ENCODE measurements at places on chromosomes 7 and 10.

GRCh38 chr10:11403116-11403515 is 208.3 kb downstream of the USP6NL start:
- DNase-seq = peak; percentile 48

DNA sequence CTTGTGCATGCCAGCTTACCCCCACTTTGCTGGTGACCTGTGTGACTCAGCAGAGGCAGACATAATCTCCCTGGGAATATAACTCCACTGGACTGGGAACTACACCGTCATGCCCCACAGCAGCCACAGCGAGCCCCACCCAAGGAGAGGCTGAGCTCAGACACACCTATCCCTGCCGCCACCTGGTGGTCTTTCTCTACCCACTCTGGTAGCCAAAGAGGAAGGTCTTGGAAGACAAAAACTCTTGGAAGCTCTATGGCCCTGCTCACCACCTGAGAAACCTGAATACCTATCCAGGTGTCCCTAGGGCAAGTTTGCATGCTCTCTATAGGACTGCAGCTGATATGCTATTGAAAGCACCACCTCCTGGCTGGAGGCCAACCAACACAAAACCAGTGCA is 48.1 kb downstream of the MYO3A start:
- no peak for DNase-seq

- DNase-seq = no peak
Observed at GRCh38 chr10:8061274-8062211, 7.1 kb downstream of the GATA3 start.

DNA sequence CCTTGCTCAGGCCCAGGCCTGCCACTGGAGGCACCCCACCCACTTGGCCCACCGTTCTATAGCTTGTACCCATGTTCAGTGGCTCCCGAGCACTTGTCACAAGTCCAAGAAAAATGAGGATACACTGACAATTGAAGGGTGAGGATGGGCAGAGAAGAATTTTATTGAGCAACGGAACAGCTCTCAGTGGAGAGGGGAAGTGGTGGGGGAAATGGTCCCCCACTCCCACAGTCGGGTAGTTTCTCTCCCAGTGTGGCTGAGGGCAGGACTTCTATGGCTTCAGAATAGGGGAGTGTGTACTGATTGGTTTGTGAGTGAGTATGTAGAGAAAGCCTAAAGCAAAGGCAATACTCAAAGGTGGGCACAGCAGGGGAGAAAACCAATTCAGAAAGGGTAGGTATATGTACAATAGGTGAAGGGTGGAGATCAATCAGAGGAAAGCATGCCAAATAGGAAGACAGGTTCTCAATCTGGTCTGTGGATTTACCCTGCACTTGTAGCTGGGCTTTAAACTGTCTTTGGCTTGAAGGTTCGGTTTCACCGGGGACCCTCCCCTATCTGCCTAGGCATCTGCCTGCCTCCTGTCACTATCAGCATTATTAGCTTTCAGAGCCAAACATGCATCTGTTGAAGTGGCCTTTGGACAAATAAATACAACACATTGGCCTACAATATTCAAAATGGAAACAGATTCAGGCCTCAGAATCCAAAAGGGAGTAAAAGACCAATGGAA is 8.9 kb upstream of the TSPAN13 start:
- no peak for DNase-seq

DNA sequence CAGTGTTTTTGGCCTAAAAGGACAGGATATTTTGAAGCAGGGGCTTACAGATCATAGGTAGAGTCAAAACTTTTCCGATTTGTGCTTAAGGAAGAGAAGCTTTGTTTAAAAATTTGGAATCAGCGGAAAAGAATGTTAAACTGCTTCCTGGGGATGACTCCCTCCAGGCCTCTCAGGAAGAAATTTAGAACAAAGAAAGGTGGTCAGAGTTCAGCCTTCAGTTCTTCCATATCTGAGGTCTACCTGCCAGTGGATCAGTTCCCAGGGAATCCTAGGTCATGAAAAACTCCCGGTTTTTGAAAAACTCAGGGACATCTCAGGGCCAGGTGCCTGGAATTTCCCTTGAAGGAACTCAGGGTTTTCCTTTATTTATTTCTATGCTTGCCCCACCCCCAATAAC is 100.3 kb downstream of the MCU start:
- DNase-seq = no peak

DNA sequence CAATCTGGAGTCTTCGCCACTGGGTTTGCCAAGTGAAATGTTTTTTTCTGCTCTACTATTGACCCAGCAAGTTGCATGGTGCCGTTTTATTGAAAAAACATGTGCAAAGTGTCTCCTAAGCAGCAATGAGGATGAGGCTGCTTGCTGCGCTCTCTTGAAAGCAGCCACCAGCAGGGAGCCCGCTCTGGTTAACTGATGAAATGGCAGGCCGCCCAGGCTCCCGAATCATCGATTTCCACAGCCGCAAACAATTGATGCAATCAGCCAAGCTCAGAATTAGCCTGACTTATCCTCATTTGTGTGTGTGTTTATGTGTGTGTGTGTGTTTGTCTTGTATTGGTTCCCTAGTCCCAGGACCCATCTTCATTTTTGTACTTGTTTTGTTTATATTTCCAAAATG is 22.2 kb upstream of the LYZL1 start:
- DNase-seq = no peak

DNA sequence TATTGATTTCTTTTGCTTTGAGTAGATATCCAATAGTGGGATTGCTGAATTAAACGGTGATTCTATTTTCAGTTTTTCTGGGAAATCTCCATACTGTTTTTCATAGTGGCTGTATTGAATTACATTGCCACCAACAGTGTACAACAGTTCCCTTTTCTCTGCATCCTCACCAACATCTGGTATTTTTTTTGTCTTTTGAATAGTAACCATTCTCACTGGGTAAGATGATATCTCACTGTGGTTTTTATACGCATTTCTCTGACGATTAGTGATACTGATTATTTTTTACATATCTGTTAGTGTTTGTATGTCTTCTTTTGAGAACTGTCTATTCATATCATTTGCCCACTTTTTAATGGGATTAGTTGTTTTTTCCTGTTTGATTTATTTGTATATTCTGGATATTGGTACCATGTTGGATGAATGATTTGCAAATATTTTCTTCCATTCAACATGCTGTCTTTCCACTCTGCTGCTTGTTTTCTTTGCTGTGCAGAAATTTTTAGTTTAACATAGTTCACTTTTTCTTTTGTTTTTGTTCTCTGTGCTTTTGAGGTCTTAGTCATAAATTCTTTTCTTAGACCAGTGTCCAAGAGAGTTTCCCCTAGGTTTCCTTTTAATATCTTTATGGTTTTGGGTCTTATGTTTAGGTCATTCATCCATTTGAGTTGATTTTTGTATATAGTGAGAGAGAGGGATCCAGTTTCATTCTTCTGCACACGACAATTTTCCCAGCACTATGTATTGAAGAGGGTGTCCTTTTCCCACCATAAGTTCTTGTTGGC is 584.7 kb downstream of the PHTF2 start:
- no peak for DNase-seq

DNA sequence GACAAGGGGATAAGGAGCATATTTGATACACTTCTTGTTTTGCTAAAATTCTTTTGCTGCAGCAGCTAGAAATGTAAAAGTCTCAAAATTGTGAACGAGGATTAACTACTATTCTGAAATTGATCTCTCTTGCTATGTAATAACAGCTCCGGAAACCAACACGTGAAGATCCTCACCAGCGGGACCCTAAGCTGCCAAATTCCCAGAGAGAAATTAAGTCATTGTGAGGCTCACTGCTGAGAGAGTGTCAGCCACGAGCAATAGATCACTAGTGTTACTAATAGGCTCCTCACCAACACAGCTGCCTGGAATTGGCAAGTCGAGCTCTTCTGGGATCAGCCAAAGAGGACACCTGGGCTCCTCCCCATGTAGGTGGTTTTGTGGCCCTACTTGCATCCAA is 5.6 kb upstream of the VWA2 start:
- DNase-seq = no peak

DNA sequence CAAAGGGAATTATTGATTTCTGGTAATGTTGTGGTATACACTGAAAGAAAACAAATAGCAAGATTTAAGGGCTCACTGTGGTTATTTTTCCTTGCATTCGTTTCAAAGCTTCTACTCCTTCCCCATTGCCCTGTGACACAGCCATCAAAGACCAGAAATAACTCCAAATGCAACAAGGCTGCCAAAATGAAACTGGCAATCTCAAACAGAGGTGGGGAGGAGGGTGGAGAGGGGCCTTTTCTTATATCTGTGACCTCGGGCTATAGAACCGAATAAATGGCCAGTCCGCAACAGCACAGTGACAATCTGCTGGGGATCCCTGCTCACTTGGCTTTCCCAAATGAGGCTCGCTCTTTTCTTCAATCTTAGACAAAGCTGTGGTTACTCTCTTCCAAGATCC is 17.4 kb upstream of the SPOCK2 start:
- DNase-seq = no peak

- DNase-seq = no peak
Observed at GRCh38 chr7:82423446-82423845, 20.1 kb downstream of the CACNA2D1 start.

DNA sequence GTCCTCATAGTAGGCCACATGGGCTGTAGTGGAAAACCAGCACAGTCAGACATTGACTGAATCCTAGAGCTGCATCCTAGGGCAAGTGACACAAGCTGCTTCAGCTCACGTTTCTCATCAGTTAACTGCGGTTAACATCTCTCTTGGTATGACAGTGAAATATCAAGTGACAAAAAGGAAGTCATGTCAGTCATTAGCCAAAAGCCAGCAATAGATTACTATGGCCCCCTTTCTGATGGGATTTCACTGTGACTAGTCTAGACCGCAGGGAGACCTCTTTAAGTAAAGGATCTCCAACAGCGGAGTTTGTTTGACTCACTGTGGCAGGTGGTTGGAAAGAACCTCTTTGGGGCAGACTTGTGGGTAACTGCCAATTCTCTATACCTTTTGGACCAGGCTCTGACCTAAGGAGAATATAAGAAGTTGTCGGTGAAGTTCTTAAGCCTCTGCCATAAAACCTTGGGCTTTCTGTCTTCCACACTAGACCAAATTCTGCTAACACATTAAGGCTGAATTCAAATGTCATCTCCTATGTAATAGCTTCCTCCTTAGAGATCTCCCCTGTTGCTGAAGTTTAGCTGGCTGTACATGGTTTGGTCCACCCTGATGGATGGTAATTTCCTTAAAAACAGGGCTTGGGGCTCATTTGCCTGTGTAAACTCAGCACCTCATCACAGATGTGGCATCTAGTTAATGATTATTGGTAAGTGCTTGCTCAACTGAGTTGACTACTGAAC is 115.3 kb downstream of the SGMS1 start:
- DNase-seq = peak; percentile 6

DNA sequence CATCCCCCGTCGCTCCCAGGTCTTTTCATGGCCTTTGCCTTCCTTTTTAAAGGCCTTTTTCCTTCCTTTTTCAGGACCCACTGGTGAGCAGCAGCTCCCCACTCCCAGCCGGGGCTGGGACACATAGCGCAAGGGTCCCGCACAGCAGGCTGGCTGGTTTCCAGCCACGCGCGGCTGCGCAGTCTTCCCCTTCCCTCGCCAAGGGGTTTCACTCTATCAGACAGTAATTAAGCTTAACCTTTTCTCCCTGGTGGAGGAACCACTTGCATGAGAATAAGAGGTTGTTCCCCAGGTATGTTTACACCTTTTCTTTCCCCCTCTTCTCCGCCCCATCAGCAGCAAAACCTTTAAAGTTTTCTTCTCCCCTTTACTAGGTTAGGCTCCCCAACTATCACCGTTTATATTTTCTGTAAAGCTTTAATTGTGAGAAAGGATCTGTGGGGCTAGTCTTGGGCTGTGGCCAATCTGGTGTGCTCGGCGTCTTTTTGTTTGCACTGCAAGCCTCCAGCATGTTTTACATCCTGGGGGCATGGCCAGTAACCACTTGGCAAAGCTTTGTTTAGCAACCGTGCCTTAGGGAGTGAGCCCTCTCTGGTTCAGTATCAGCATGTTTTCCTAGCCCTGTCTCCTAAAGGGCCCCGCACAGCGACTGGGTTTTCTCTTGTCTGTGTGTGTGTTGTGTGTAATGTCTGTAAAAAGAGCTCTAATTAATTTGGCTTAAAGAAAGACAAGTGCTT is 219.6 kb downstream of the PHF14 start:
- no peak for DNase-seq

DNA sequence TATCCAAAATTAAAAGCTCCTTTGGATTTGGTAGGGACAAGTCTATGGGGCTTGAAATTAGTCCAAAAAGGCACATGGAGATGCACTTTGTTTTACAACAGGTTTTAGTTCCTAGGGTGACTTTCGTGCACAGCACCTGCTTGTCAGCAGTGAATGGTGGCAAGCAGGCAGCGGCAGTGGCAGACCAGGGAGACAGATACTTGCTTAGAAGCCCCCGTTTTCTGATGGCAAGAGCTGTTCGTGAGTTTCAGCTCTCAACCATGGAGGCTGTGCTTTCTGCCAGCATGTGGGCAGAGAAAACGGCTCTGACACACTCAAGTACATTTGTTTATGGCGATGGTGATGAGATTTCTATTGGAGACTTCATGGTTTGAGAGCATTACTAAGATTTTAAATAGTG is 61.7 kb upstream of the SHH start:
- DNase-seq = no peak

DNA sequence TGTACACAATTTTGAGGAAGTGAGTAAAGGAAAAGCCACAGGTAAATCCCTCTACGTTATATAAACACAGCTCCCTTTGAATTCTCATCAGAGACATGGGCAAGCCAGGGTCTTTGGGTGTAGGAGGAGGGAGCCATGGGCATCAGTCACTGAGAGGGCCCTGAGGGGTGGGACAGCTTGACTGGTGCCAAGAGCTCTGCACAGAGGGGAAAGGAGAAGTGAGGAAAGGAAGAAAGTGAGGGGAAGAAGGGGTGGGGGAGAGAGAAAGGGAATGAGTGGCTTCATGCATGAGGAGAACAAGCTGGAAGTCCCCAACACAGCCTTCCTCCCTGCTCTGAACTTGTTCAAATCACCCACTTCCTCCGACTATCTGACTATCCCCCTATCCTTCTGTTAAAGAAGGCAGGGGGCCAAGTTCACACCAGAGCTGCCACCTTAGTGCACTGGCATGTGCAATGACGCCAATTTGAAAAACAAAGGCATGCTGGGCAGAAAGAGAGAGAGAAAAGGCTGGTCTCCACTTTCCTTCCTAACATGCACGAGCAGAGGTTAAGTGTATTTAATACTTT is 16.4 kb upstream of the RNF148 start:
- DNase-seq = no peak

GRCh38 chr10:88886557-88886956 is 6.5 kb downstream of the STAMBPL1 start:
- DNase-seq = no peak

- no peak for DNase-seq
Observed at GRCh38 chr10:123044391-123044790, 35.6 kb downstream of the ACADSB start.

- DNase-seq = no peak
Observed at GRCh38 chr7:35866186-35866585, 65.3 kb downstream of the SEPTIN7 start.

DNA sequence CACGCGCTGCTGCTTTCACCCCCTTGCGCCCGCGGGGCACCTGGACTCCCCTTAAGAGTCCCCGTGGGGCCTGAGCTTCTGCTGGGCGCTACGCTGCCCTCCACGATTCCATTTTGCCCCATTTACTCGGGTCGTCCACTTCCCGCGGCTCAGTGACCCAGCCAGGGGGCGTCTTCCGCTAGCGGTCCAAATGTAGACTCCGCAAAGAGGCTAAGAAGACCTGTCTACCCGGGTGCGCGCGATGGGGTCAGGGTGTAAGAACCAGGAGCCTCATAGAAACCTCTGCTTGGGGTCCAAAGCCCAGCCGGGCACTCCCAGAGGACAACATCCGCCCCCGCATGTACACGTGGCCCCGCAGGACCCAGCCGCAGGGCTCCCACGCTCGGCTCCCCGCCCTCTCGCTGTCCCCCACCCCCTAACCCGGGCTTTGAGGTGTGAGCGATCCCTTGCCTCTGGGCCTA is 5.2 kb upstream of the HMX2 start:
- no peak for DNase-seq

GRCh38 chr10:11685787-11686218 is 56.4 kb upstream of the ECHDC3 start:
- DNase-seq = peak; percentile 34
